ENCODE measurements at places on chromosomes 2 and 18.

DNA sequence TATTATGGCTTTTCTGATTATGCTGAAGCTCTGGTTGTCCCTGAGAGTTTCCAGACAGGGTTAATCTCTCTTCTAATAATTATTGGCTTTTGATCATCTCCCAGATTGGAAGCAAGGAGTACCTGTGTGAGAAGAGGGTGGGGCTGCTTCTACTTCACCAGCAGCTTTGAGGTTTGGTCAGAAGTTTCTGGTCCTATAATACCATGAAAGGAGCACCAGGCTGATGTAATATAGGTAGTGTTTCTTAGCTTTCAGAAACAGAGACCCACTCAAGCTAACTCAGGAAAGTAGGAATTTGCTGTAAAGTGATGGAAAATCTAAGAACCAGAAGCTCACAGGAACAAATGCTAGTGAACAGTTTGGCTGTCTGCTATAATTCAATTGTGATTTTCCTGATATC is 57.6 kb downstream of the SGPP2 start:
- no peak for DNase-seq

GRCh38 chr2:9710311-9710710 is 79.5 kb upstream of the YWHAQ start:
- peak; percentile 22 for DNase-seq

DNA sequence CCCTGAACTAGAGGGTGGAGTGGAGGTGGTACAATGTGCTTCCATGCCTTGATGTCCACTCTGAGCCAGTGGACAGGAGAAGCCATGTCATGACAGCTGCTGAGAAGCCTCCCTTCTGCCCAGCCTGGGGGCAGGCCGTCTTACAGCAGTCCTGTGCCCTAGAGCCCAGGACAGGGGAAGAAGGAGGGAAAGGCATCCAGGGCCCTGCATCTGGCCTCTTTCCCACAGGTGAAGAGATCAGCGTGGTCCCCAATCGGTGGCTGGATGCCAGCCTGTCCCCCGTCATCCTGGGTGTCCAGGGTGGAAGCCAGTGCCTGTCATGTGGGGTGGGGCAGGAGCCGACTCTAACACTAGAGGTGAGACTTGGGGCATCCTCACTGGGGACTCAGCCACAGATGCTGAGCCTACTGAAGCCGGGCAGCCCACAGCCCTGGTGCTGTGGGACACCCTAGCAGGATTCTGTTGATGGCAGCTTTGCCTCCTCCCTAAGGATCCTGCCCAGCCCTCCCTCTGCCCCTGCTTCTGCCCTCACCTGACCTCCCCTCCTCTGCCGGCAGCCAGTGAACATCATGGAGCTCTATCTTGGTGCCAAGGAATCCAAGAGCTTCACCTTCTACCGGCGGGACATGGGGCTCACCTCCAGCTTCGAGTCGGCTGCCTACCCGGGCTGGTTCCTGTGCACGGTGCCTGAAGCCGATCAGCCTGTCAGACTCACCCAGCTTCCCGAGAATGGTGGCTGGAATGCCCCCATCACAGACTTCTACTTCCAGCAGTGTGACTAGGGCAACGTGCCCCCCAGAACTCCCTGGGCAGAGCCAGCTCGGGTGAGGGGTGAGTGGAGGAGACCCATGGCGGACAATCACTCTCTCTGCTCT is 3.1 kb downstream of the IL36RN start:
- no peak for DNase-seq

DNA sequence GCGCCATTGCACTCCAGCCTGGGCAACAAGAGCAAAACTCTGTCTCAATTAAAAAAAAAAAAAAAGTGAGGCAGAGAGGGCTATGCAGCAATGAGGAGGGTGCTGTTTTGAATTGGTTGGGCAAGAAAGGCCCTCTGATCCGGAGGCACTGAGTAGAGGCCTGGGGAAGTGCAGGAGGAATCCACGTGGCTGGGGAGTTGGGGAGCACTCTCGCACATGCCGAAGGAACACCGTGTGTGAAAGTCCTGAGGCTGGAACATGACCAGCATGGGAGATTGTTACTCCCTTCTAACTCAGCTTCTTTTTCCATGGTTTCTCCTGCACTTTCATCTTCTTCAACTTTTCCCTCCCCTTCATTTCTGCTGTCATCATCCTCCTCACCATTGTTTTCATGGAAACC is 347.9 kb upstream of the HS6ST1 start:
- DNase-seq, result no peak

DNA sequence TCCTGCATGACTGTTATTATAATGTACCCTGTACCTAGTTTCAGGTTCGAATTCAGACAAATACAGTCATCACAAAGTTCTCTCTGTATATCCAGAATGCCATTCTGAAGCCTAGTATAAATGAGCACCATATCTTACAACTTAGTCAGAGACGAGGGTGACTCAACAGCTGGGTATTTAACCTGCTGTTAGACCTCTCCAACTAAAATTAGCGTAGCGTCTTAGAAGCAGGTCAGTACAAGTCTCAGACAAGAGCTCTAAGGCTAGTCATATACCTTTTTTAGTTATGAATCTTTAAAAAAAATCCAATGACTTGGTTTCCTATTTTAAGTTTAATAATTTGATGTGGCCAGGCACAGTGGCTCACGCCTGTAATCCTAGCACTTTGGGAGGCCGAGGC is 74.1 kb downstream of the CABYR start:
- DNase-seq, result no peak

GRCh38 chr18:67951137-67951536 is 434.6 kb upstream of the DSEL start:
- no peak for DNase-seq

GRCh38 chr18:32871786-32872185 is 99.0 kb upstream of the KLHL14 start:
- DNase-seq, result no peak

- DNase-seq, result no peak
Observed at GRCh38 chr2:133667085-133667484, 98.8 kb upstream of the NCKAP5 start.

DNA sequence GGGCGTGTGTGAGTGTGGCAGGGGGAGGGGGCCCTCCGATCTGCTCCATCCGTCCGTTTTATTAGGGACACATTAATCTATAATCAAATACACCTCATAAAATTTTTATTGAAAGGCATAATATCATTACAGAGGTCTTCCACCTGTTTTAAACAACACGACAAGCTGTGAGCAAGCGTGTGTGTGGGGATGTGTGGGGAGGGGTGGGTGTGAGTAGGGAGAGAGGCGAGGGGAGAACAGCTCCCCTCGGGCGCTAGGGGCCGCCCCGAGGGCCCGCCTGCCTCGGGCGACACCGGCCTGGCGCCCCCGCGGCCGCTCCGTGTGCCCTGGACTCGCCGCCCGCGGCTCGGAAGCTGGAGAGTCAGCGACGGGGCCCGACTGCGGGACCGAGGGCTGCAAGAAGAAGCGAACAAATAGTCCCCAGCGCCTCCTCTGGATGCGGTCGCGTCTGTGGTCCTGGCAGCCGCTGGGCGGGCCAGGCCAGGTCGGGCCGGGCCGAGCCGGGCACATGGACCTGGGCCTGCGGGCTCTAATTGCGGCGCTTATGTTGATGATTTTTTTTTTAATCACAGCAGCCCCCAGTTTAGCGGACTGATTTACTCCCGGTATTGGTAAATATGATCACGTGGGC is 352 bp upstream of the HOXD9 start:
- DNase-seq, result no peak

Data from activated CD4-positive, alpha-beta T cell treated with anti-CD3 and anti-CD28 coated beads, Interleukin-2, Interleukin-6, amounts not matched to agents 100 ng/mL and 50 ng/mL, durations not matched to agents 16 hours and 8 hours (primary cell).